RWPE1 (cell line): ENCODE measurements at places on chromosomes 16 and 17.

GRCh38 chr17:75319904-75320691, 30.9 kb upstream of the SLC25A19 start:
- DNase-seq, result no peak

GRCh38 chr16:51569203-51569931, 418.3 kb upstream of the SALL1 start:
- peak; percentile 81 for DNase-seq

DNA sequence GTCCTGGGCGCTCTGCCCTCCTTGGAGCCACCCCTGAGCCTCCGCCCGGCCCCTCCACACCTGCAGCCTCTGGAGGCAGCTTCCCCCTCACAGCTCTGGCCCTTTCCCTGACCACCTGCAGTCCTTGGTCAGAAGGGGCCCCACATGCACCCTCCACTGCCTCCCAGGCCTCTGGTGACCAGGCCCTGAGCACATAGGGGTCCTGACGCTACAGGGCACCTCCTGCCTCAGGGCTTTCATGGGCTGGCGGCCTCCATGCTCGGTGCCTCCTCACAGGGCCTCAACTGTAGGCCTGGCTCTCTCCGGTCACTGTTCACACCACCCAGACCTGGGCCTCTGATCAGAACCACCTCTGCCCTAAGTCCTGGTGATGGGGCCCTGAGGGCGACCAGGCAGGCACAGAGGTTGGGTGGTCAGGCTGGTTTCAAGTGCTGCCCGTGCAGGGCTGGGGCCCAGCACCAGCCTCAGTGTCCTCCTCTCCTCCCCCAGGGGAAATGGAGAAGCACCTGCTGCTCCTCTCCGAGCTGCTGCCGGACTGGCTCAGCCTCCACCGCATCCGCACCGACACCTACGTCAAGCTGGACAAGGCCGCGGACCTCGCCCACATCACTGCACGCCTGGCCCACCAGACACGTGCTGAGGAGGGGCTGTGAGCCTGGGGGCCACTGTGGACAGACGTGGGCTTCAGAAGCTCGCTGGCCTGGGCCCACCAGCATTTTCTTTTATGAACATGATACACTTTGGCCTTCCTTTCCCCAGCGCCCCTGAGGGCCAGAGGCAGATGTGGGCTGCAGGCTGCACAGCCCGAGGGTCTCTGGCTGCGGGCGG, 3.9 kb downstream of the APRT start:
- DNase-seq, result no peak

DNA sequence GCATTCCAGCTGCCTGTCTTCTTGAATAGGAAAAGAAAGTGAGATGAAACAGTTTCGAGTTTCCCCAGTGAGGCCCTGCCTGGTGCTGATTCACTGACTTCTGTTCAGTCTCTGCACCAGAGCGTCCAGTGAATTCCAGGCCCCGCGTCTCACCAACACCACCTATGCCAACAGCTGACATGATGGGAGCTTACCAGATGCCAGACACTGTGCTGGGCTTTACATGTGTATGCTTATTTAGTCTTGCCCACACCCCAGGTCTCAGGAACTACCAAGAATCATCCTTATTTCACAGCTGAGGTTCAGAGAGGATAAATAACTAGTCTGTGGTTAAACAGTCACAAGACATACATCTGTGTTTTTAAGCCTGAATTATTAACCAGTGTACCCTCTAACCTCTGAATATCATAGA, 29.1 kb upstream of the IRX6 start:
- no peak for DNase-seq

DNA sequence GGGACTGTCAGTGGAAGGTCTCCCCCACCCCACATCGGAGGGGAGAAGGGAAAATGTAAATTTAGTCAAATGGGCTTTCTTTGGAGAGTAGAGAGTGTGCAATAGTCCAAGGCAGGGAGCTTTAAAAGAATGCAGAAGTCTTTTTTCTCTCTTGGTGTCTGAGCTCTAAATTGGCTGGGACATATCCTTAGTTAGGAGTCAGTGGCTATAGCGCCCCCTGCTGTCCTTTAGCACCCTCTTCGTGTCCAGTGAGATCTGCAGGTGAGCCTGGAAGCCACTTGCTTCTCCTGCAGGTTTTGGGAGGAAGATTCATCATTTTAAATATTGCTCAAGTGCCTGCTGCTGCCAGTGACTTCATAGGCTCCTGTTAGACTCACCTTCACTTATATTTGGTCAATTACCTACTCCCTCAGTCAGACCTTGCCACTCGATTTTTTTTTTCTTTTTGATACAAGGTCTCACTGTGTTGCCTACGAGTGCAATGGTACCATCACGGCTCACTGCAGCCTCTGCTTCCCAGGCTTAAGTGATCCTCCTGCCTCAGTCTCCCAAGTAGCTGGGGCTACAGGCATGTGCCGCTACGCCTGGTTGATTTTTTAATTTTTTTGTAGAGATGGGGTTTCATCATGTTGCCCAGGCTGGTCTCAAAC, 174.8 kb downstream of the PRKCB start:
- peak; percentile 40 for DNase-seq

GRCh38 chr17:4607261-4607741, 23.0 kb downstream of the SMTNL2 start:
- no peak for DNase-seq

DNA sequence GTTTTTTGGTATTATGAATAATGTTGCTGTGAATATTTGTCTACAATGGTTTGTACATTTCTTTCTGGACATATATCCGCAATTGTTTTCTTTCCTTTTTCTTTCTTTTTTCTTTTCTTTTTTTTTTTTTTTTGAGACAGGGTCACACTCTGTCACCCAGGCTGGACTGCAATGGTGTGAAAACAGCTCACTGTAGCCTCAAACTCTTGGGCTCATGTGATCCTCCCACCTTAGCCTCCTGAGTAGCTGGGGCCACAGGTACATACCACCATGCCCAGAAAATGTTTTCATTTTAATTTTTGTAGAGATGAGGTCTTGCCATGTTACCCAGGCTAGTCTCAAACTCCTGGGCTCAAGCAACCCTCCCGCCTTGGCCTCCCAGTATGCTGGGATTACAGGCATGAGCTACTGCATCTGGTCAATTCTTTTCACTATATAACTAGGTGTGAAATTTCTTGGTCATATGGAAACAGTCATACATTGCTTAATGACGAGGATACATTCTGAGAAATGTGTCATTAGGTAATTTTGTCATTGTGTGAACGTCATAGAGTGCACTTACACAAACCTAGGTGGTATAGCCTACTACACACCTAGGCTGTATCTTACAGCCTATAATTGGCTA, 15.2 kb downstream of the IL21R start:
- DNase-seq, result no peak

DNA sequence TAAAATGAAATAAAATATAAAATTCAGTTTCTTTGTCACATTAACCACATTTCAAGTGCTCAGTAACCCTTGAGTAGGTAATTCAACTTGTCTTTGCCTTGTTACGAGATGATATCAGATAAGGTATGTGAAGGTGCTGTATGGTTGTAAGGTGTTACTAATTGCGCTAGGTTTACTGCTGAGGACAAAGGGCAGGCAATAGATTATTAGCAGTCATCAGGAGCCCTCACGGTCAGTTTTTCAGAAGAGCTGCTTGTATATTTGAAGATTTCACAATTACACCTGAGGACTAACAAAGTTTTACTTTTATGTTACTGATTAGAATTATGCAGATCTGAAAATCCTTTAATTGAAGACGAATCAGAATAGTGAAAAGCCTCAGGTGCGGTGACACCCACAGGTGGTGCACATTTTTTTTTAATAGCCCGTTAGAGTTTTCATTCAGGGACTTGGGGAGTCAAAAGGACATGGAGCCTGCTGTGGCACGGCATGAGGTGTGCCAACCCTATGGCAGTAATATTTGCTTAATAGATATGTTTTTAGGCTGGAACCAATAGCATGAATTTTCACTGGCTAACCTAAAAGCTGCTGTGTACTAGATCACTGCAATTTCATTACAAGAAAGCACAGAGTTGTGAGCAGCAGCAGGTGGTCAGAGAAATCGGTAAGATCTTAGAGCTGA, 16.4 kb downstream of the NDEL1 start:
- no peak for DNase-seq

DNA sequence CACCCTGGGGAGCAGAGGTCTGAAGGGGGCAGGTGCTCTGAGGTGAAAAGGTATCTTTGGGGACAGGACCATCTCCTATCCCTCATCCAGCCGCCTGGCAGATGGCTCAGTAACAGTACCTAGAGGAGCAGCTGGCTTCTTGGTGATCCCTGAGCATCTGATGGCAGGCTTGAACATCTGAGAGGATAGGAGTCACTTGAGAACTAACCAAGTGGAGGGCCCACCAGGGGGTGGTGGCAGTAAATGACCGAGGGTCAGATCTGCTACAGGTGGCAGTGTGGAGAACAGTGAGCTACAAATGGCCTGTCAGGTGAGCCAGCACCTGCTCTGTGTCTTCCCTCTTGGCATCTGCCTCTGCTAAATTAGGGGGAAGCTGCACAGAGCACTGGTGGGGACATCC, 13.8 kb downstream of the HROB start:
- DNase-seq, result no peak

- DNase-seq, result peak; percentile 96
These were observed 80.5 kb downstream of the MYH13 start for GRCh38 chr17:10292057-10292937.

DNA sequence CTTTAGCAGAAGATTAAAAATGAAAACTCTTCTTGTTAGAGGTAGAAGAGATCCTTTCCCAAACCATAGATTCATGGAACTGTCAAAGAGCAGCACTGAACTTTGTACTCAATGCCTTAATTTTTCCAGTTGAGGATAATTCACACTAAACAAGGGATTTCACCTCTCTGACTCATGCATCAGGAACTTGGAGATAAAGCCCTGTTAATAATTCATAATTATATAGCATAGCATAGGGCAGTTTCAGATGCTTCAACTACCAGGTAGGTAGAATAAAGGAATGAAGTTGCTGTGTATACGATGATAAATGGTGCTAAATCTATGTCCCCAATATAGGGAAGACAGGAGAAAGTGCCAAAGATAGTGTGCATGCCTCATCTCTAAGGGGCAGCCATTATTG, 450.4 kb downstream of the MAF start:
- no peak for DNase-seq

DNA sequence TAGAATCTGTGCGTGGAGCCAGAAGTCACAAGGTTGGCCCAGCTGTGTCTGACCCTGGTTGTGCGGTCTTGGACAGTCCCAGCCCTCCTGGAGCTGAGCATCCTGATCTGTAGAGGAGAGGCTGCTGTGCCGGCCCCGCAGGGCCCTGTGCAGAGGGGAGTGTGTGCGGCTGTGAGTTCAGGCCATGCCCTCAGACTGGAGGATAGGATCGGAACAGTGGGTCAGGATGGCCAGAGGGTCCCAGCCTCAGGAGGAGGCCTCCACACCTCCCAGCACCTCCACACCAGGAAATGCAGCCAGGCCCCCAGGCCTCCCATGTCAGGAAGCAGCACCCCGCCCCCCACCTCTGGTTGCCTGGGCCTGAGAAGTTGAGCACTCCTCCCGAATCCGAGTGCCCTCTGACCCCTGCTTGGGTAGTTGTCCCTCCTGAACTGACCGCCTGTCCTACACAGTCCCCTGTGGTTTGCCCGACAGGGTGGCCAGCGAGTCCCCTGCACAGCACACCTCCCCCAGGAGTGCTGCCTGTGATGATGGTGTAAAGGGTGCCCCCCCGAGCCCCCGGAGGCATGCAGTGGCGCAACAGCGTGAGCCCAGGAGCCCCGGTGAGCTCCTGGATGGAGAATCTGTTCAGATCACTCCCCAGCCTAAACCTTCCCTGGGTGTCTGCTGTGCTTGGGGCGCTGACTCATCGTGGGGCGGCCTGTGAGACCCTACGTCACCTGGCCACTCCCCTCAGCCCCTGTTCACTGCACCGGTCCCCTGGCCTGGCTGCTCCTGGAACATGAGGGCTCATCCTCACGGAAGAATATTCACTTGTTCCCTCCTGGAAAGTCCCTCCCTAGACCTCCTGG, 285.2 kb downstream of the SEC14L1 start:
- peak; percentile 81 for DNase-seq

- DNase-seq, result no peak
These were observed 26.1 kb downstream of the HDAC5 start for GRCh38 chr17:44097110-44097958.

- no peak for DNase-seq
These were observed 1.1 kb upstream of the PIGS start for GRCh38 chr17:28572259-28573039.

- DNase-seq, result no peak
These were observed 57.9 kb downstream of the MYO1D start for GRCh38 chr17:32819035-32819434.

DNA sequence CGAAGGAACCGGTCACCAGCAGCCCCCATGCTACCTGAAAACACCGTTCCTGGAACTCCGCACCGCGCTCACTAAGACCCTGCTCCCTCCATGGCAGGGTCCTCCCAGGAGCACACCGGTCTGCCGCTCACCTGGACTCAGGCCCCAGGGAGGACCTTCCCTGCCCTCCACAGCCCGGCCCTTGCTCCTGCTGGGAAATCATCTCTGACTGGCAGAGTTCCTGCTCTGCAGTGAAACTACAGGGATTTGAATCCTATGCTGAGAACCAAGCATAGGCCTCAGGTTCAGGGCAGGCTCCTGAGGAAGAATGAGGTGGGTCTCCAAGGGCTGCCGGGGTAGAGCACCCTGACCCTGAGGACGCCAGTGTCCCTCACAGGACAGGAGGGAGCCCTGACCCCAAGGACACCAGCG, 88.5 kb downstream of the KCNJ12 start:
- DNase-seq, result no peak

- DNase-seq, result no peak
These were observed 67.4 kb downstream of the CDH11 start for GRCh38 chr16:65054457-65054856.

DNA sequence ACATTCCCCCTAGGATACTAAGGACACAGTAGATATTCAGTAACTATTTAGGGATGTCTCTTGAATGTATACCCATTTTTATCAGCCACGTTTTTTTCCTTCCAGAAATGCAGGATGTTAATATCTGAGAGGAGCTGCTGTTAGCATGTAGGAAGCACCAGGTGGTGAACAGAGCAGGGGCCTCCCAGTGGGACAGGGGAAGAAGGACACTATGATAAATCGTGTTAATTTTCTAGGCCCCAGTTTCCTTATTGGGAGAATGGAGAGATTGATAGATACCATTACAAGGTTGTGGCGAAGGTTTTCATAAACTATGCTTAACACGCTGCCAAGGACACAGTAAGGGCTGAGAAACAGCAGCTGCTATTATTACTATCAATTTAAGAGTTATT, 45.4 kb downstream of the PRSS54 start:
- DNase-seq, result no peak

GRCh38 chr17:41871789-41872188, 6.6 kb upstream of the KLHL11 start:
- no peak for DNase-seq

GRCh38 chr16:87842209-87842869, 27.0 kb downstream of the SLC7A5 start:
- DNase-seq, result no peak

DNA sequence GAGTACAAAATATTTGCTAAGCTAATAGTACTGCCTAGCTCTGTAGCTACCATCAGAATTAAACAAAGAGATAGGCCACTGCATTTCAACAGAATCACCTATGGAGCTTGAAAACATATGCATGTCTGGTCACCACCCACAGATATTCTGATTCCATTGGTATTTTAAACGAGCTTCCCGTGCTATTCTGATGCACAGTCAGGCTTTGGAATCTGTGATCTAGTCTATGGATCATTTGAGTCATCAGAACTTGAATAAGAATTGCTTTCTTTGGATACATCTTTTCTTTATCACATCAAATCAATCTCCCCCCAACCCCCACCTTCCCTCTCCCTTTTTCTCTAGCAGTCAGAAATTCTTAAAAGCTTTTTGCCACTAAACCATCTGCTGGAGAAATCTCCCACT, 124.7 kb downstream of the NPIPB5 start:
- DNase-seq, result no peak
